ENCODE measurements at places on chromosomes 3 and 15.

DNA sequence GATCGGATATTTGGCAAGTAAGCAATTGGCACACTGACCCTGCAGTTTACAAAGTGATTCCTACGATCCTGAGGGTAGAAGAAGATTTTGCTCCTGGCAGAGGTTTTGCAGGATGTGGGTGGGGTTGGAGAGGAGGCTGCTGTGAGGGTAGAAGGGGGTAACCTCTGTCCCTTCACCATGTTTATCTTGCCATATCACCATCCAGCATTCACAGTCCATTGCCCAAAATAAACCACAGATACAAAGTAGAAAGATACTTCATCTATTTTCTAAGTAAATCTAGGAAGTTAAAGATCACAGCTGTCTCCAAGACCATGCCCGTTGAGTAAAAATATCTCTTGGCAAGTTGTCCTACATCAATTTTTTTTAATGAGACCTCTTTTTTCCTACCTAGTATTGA, 51.6 kb downstream of the LIPC start:
- H3K36me3 ChIP-seq, result no peaks in the 10 kb centered on the region
- no peak overlapping the region for H3K27ac ChIP-seq
- no peaks in the 10 kb centered on the region for H3K27me3 ChIP-seq
- no peak for DNase-seq

DNA sequence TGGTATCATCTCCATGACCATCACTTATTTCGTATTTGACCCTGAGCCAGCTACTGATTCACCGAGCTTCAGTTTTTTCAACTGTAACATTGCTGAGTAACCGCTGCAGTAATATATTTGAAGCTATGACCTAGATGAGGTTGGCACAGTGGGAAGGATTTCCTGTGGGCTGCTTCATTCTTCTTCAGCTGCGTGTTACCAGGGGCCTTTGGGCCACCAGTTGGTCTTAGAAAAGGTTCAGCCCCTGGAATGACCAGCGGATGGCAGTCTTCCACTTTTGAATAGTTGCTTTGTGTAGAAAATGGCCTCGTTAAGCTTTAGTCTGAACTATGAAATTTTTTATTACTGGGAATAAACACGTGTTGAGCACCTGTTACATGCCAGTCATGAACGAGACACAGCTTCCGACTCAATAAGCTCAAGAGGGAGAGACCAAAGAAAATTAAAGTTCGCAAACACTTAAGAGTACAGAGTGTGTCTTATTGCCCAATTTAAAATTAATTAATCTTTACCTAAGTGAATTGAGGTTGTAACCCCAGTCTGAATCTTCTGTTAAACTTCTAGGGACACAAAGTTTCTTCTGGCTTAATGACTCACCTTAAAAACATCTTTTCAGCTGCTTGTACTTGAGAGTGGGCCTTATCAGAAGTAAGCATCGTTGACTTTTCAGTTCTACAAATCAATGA, 57.6 kb upstream of the NR2E3 start:
- no peak overlapping the region for H3K27ac ChIP-seq
- H3K4me1 ChIP-seq, result no peaks in the 10 kb centered on the region
- H3K27me3 ChIP-seq, result peaks cover 2% of the 10 kb centered on the region
- H3K36me3 ChIP-seq, result no peaks in the 10 kb centered on the region
- H3K4me3 ChIP-seq, result no peak overlapping the region
- DNase-seq, result no peak

GRCh38 chr3:46859001-46859710, 4.1 kb downstream of the MYL3 start:
- H3K4me1 ChIP-seq, result no peaks in the 10 kb centered on the region
- no peaks in the 10 kb centered on the region for H3K27me3 ChIP-seq
- H3K36me3 ChIP-seq, result no peaks in the 10 kb centered on the region

- peaks cover 32% of the 10 kb centered on the region for H3K36me3 ChIP-seq
- H3K27ac ChIP-seq, result no peak overlapping the region
- H3K4me3 ChIP-seq, result no peak overlapping the region
- no peaks in the 10 kb centered on the region for H3K27me3 ChIP-seq
- H3K4me1 ChIP-seq, result no peaks in the 10 kb centered on the region
- no peak for DNase-seq
Observed at GRCh38 chr3:66386925-66387650, 113.7 kb downstream of the LRIG1 start.

- no peaks in the 10 kb centered on the region for H3K36me3 ChIP-seq
- H3K4me1 ChIP-seq, result no peaks in the 10 kb centered on the region
- H3K4me3 ChIP-seq, result no peak overlapping the region
- H3K27ac ChIP-seq, result no peak overlapping the region
- no peak for DNase-seq
Observed at GRCh38 chr15:92480361-92480760, 86.7 kb downstream of the ST8SIA2 start.

All from thymus (tissue), 14 donors.